ENCODE measurements at places on chromosomes 7 and 10.
A peak's percentile ranks its signal among the peaks of the same experiment; 100 is the strongest.

- DNase-seq: no peak
These were observed 64.5 kb downstream of the LRRTM3 start for GRCh38 chr10:66990143-66990830.

DNA sequence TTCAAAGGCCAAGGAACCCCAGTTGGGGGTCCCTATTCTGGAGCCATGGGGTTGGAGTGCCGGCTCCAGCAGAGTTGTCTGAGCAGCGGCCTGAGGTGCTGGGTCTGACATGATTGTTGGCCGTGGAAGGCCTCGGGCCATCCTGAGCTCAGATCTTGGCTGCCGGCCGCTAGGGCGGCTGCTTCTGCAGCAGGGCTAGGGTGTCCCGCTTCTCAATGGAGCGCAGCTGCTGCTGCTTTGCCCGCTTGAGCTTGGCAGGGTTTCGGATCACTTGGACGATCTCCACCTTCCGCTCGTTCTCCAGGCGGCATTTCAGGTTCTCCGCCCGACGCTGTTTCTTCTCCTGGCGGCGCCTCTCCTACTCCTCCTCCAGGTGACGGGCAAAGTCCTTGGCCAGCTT is 171.1 kb downstream of the HIBADH start:
- no peak for DNase-seq

DNA sequence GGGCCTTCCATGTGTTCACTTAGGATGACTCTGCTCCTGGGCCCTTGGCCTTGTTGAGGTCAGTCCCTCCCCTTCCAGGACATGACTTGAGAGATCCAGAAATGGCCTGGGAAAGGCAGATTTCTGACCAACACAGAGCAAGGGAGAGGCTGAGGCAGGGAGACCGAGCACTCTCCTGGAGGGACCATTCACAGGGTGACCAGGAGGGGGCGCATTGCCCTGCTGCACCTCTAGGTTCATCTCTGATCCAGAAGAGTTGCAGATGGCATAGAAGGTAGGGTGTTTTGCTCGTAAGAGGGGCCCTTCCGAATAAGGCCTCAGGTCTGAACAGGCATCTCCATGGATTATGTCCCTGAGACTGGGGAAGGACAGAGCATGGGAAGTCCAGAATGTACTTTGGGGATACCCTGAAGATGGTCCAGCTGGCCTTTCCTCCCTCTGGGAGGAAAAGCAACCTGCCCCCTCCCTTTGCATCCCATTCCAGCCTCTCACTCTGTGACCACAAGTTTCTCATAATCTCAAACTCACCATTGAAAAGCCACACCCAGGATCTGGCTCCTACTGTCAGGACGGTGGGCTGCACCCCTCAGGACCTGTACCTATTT is 6.6 kb downstream of the DMBT1 start:
- DNase-seq: peak; percentile 14

DNA sequence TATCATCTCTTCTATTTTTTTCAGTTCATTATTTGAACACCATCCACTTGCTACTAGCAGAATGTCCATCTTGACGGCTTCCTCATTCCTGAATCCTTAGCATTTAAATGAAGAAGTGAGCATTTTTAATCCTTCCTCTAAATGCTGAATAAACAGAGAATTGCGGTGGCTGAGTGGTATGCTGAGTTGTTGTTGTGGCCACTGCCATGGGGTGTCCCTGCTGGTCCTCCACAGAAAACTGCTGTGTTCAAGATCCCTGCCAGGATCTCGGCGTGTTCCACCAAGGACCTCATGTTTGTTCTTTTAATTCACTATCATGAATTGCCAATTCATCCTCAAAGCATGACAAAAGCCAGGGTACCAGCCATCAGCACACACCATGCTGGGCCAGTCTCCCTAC is 48.9 kb upstream of the HABP2 start:
- DNase-seq: no peak

DNA sequence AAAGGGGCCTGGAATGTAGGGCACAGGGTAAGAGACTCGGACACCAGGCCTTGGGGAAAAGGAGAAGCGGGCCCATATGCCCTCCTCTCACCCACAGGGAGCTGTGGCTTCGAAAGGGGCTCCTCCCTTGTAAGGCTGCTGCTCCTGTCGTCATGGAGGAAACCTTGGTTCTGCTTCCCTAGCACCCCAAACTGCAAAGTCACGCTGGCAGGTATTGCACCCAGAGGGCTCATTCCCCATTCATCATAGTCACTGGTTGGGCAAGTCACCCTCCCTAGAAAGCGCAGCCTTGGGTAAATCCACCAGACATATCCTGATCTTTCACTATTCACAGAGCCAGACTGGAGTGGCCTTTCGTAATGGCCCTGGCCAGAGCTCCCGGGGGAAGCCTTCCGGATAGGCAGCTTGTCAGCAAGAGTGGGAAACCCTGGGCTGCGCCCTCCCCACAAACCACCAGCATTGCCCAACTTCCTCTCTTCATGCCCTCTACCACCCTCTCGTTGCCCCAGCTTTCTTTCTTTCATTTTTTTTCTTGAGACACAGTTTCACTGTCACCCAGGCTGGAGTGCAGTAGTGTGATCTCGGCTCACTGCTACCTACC is 121.0 kb downstream of the HIP1 start:
- DNase-seq: peak; percentile 78

GRCh38 chr7:89661876-89662275 is 492.4 kb upstream of the STEAP1 start:
- no peak for DNase-seq

GRCh38 chr10:35416619-35417312 is 80.5 kb downstream of the CCNY start:
- no peak for DNase-seq

DNA sequence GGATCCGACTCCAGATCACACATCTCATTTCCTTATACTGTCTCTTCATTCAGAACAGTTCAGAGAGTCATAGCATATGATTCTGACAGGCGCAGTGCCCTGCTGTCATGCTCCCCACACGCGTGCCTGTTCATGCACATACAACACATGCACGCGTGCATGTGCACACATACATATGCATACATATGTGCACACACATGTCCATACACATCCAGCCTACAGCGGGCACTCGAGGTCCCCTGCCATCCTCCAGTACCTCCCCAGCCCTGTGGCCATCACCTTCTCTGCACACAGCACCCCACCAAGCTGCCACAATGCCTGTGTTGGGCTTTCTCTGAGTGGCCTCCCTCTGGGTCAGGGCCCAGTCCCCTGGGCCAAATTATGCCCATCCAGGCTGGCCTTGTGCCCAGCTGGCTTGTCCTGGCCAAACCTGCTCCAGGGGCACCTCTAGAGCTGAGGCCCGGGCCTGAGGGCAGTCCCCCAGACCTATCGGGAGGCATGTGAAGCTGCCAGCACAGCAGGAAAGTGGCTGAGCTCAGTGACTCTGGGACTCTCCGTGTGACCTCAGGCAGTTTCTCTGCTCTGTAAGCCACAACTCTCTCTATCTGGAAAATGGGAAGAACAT is 49.4 kb upstream of the RET start:
- no peak for DNase-seq
